ENCODE measurements at places on chromosomes 3 and 15.

DNA sequence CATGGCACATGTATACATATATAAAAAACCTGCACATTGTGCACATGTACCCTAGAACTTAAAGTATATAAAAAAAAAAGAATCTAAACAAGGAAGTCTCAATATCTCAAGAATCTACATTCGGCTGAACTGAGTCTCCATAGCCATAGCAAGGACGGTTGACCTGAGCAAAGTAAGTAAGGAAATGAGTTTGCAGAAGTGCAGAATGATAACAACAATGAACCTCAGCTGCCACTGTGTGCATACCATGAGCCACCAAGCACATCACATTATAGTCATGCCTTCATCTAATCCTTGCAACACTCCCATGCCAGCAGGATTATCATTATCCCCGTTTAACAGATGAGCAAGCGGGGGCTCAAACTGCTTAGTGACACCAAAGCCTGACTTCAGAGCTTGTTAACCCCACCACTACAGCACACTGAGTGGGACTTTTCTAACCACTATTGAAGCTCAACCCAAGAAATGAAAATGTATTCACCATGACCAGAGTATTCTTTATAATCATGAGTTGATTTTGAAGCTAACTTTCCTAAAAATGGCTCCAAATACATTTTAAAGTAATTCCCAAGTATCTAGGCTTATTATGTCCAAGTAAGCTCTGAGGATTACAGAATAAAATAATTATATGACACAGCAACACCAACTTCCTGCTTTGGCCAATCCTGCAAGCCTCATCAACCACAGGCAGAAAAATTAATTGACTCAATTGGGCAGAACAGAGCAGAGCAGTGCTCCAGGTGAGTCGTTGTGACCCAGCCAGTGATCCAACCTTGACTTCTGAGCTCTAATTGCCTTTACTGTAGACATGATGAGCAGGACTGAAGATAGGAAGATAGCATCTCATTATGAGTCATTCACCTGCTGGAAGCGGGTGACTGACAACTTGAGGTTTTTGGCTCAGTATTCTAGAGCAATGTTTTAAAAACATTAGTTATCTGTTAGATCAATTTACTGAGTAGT is 47.3 kb upstream of the IL12A start:
- no peak for DNase-seq

DNA sequence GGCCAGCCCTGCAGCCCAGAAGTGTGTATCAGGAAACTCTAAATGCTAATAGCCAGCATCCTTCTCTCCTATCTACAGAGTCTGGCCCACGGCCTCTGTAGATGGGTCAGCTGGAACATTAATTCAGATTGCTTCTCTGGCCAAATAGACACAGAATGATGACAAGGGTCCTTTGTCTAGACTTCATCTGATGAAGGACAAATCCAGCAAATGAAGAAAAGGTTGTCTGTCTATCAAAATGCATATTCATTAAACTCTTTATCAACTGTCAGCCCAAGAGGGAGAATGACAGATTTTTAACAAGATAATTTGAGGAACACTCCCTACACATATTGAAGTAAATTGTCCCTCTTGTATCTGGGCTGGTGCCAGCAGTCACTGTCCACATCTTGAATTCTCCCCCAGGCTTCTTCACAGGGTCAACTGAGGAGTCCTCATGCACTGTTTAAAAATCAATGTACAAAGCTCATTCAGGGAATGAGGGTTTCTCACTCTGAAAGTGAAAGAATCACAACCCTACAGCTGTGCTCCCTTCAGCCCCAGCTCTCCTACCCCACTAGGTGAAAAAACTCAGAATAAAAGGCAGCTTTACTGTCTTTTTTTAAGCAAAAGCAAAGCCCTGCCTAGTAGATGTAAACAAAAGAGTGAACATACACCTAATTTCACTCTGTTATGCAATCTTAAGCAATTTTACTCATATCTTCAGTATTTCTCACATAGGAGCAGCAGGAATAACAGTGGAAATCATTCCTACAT is 507.7 kb downstream of the IGSF11 start:
- no peak for DNase-seq

- DNase-seq = no peak
Measured at GRCh38 chr15:84050076-84050475, 185.5 kb upstream of the GOLGA6L4 start.

GRCh38 chr15:100096700-100097099 is 245.1 kb downstream of the ADAMTS17 start:
- DNase-seq = no peak
